Activated CD4-positive, alpha-beta memory T cell treated with anti-CD3 and anti-CD28 coated beads, Interleukin-2, amount 10 ng/mL, durations not matched to agents 7 days and 5 days (primary cell): ENCODE measurements at places on chromosomes 13 and 19. TPM values are rescaled to one million over a fixed set of nuclear protein-coding genes. Genes with fewer than 3 reads are reported as not detected.

DNA sequence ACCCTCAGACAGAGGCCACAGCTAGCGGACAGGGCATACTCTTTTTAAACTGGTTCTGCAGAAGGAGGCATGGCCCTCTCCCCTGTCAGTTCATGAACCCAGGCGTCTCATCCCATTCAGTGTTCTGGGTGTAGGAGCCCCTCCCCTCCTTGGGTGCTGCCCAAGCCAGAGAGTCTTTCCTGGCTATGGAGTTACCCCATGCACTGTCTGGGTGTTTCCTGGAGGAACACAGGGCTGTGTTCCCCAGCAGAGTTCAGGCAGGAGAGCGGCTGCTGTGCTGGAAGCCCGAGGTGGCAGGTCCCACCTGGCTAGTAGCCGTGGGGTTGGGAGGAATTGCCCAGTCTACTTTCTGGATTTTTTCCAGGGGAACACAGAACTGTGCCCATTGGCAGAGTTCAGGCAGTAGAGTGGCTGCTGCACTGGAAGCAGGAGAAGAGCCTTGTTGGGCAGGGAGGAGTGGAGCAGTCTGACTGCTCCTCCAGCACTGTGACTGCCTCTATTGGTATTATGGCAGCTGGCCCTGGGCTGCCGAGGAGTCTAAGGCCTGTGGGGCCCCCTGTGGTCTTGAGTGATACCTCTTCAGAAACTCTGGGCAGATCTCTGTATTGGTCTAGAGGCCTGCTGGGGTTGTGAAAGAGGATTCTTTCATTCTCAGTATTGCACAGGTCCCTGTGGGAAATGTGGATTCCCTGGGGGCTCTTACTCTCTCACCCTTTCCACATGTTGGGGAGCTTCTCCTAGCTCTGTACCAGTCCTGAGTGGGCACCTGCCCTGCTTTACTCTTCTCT is 168.3 kb downstream of the PCDH20 start:
- no peak for DNase-seq

GRCh38 chr19:41541990-41542584 is 33.9 kb upstream of the CEACAM21 start:
- peak; percentile 86 for DNase-seq

DNA sequence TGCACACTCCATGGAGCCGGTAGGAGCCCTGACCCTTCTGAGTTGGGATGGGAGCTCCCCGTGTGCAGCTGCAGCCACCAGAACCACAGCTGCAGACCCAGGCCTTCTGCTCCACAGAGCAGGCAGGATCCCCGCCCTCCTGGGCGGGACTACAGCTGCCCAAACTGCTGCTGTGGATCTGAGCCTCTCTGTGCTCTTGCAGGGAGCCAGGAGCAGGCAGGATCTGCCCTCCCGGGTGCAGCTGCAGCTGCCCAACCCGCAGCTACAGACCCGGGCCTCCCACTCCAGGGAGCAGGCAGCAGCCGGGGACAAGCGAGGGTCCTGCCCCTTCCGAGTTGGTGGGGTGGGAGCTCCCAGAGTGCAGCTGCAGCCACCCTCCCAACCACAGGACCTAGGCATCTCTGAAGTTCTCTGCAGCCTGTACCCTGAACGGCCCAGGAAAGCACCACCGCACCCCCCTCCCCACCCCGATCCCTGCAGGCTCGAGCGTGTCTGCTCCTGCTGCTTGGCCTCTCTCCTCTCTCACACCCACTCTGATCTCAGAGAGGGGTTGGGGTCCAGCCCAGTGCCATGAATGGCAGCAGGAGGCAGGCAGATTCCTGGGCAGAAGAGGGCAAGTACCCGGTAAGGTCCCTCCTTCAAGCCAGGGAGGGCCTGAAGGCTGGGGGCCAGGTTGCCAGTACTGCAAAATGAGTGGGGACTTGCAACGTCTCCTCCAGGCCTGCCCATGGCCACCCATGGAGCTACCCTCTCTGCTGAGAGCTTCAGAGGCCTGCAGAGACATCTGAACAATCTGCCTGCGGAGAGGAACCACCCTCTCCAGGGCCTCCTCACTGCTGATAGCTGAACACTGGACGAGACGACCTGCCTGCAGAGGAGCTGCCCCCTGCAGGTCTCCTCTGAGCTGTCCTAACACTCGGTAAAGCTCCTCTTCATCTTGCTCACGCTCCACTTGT is 16.4 kb upstream of the EMP3 start:
- DNase-seq: no peak

- no peak for DNase-seq
Measured at GRCh38 chr13:65585346-65585745, 1644.8 kb downstream of the PCDH9 start.

SLC1A5 gene
- total RNA-seq: 208 TPM

AKAP8L gene
- 96.3 TPM for total RNA-seq

DNA sequence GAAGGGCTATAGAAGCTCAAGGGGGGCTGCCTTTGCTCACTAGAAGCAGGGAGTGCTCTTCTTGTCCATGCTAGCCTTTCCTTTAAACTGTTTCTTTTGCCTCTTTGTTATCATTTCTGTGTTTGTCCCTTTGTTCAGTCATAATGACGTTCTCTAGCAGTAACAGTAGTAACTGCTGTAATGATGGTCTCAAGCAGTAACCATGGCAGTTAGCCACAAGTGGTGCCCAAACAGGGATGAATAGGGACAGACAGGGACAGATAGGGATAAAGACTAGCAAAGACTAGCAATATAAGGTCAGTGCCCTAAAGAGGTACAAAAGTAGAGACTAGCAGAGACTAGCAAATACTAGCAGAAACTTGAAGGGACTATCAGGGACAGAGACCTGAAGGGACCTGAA is 869.0 kb upstream of the PRR20A start:
- DNase-seq: no peak

DNA sequence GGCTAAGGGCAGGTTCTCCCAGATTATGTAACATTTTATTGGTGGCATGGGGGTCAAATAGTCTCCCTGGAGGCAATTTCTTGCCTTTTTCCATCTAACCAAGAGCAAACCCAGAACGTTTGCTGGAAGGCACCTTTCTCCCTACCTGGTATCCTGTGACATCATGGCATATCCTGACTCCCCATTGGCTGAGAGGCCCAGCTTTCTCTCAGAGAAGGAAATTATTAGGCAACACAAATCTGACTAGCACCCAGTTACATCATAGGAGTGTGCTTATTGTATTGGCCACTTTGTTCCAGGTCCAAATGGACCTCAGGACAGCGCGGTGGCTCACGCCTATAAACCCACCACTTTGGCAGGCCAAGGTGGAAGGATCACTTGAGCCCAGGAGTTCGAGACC is 13.0 kb downstream of the NTN5 start:
- DNase-seq: no peak

DNA sequence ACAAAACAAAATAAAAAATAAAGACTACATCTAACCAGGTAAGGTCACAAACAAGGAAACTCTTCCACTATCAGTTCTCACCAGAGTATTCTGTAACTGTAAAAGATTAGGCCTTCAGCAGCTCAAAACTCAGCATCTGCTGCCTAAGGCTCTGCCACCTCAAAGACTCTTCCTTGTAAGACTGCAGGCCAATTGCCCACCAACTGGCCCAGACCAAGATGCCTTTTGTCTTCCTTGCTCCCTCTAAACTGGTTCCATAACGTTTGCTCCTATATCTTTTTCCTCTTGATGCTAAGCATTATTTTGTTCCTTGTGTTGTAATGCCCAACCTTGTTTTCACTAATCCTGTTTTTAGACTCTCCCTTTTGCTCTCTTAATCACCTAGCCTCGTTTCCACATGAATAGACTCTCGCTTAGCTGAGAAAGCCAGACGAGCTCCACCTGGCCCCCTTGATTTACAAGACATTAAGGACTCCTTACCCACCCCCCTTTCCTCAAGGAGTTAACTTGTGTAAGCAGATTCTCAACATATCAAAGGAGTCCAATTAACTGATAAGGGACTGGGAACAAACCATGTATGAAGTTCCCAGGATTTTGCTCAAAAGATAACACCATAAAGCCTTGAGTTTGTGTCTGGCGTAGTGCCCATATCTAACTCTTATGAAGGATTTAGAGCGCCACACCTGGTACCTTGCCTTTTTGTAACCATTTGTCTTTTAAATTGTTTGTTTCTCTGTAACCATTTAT is 1.5 kb downstream of the ZNF814 start:
- DNase-seq: no peak

PABPC3 gene
- total RNA-seq: 0.88 TPM

LMTK3 gene
- total RNA-seq: 3.8 TPM

DNA sequence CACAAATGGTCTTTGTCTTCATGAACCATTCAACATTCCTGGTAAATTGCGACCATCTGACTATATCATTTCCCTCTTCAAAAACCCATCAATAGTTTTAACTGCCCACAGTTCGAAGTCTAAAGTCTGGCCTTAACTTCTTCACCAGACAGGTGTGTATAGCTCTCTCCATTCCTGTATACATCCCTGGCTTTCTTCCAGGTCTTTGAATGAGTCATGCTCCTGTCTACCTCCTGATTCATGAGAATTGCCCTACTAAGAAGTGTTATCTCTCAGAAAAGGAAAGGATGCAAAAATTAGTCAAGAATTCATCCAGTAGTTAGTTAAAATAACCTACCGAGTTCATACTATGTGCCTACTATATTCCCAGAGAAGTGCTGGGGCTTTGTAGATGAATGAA is 225.0 kb downstream of the TBC1D4 start:
- DNase-seq: no peak

GRCh38 chr19:30665449-30665848 is 293.3 kb downstream of the ZNF536 start:
- no peak for DNase-seq

- DNase-seq: peak; percentile 33
Measured at GRCh38 chr13:42215578-42216421, 56.2 kb upstream of the AKAP11 start.

- DNase-seq: no peak
Measured at GRCh38 chr13:73800011-73800410, 334.2 kb downstream of the KLF12 start.

CCDC122 gene
- 0.73 TPM for total RNA-seq

GRCh38 chr13:97441368-97441767 is 7.4 kb downstream of the RAP2A start:
- no peak for DNase-seq

- no peak for DNase-seq
Measured at GRCh38 chr13:104872153-104872552, 1663.3 kb downstream of the EFNB2 start.

- DNase-seq: no peak
Measured at GRCh38 chr19:18020212-18021085, 12.5 kb downstream of the ARRDC2 start.

DNA sequence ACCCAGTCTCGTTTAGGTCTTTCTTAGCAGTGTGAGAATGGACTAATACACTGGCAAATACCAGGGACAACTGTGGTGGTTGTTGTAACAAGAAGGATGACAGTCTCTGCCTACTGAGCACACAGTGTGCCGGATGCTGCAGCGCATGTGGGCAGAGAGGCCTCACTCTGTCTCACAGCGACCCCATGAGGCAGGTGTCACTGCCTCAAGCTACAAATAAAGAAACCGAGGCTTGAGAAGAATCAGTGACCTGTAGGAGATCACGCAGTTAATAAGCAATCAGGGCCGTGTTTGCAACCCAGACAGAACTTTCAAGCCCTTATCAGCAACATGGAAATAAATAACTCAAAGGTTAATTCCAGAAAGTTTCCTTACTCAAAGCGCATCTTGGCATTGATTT is 40.5 kb upstream of the GAS6 start:
- DNase-seq: peak; percentile 37

YJEFN3 gene
- 8.2 TPM for total RNA-seq

DNA sequence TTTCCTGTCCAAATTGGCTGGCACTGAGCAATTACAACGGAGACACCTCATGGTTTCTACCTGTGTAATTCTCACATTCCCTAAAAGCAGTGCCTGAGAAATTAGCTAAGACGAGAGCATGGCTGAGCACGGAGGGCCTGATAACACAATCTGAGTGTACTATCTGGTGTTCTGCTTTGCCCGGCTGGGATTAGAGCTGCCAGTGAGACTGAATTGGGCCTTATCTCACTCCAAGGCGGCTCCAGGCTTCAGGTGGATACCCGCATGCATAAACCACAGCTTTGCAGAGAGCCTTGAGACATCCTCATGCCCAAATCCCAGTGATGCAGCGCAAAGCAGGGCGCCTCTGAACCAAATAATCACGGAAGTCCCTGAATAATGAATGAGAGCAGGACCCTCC is 172.3 kb downstream of the OXGR1 start:
- DNase-seq: no peak

PSG1 gene
- not detected for total RNA-seq

DNA sequence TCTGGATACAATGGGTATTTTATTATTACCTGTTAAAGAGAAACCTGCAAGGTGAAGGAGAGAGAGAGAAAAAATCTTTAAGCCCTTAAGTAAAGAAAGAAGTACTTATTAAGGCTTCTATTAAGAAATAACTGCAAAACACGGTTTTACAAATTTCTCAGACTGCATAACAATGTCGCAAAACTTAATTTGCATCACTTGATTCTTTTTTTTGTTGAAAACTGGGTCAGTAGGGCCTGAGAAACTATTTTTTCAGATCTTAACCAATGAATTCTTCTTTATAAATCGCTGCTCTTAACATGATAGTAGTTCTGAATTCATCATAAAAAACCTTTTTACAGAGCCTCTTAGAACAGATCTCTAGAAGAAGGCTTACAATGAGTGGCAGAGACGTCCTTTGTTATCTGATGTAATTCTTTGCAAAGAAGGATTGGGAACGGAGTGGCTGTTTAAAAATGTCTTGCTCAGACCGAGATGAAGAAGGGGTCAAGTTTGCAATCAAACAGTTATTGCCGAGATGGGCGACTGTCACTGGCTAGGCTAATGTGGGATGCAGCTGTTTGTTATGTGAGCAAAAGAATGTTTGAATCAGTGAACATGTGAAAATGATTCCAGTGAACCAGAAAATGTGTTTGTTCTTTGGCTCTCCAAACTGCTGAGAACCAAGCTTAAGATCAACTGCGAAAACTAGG is 76.3 kb downstream of the ZNF536 start:
- no peak for DNase-seq

GRCh38 chr19:292281-292884 is 1.2 kb upstream of the PLPP2 start:
- no peak for DNase-seq

CEACAM21 gene
- total RNA-seq: 77.8 TPM

SELENOV gene
- total RNA-seq: not detected

DNA sequence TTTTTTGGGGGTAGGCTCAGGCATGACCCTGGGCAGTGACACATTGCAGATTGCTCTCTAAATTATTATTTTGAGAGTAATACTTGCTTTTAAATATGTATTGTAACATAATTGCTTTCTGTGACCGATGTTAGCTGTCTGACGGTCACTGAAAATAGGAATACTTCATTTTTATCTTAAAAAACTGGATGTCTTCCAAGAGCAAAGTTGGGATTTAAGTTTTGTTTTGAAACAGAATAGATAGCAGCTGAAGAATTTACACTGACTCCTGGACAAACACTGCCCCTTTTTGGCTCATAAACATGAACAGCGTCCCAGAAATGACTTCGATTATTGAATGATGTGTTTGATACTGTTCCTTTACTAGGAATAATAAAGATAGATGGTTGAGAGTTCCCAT is 535.9 kb downstream of the GPC5 start:
- no peak for DNase-seq

DNA sequence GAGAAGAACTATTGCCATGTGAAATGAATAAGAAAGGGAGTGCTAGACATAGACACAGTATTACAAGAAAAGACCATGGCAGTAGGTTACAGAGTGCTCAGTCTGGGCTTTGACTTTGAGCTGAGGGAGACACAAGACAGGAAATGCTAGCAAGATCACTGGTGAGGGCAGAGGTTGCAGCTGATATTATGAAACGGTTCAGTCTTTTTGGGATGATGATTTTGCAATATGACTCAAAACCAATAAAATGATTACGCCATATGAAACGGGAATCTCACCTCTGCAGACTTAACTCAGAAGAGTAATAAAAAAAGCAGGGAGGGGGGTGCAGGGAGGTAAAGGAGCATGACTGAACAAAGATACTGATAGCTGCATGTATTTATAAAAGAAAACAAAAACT is 123.1 kb downstream of the RBM26 start:
- DNase-seq: no peak
